NCI-H1417 treated with DMSO at 0.1 percent for 48 hours (cell line): ENCODE measurements at places on chromosomes 5 and 9.

- no peak for DNase-seq
Measured at GRCh38 chr9:14756291-14756690, 33.8 kb upstream of the CER1 start.

DNA sequence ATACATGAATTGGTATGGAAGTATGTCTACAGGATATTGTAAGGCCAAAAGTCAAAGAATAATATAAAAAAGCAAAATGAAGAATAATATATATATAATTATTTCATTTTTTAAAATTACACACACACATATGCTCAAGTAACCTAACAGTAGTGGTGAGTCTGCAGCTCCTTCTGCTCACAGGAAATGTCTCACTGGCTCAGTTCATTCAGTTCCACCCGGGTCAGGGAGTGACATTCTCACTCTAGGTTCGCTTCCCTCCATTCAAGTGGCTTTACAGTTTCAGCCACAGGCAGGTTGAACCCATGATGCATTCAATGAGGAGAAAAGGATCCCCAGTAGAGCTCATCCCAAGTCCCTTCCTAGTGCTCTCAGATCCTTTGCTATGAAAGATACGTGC, 90.8 kb downstream of the SUSD1 start:
- DNase-seq, result no peak

- DNase-seq, result no peak
Measured at GRCh38 chr9:86454701-86455615, 100.7 kb upstream of the TUT7 start.

- no peak for DNase-seq
Measured at GRCh38 chr9:3662671-3663070, 136.9 kb upstream of the RFX3 start.

- DNase-seq, result no peak
Measured at GRCh38 chr5:1180841-1181271, 20.5 kb upstream of the SLC6A19 start.

DNA sequence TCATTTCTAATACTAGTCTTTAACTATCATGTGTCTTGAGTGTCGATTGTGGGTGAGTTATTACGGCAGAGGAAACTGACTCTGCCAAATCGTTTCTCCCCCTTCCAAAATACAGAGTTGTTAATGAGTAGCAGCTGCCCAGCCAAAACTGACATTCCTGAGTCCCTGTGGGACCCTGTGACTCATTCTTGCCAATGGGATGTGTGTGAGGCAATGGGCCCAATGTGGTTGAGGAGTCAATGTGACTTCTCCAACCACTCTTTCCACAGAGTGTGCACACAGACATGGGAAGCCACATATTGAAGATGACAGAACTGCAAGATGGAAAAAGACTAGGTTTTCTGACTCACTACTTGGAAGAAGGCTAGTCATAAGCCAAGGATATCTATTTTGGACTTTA, 434.7 kb downstream of the DTWD2 start:
- DNase-seq, result no peak

DNA sequence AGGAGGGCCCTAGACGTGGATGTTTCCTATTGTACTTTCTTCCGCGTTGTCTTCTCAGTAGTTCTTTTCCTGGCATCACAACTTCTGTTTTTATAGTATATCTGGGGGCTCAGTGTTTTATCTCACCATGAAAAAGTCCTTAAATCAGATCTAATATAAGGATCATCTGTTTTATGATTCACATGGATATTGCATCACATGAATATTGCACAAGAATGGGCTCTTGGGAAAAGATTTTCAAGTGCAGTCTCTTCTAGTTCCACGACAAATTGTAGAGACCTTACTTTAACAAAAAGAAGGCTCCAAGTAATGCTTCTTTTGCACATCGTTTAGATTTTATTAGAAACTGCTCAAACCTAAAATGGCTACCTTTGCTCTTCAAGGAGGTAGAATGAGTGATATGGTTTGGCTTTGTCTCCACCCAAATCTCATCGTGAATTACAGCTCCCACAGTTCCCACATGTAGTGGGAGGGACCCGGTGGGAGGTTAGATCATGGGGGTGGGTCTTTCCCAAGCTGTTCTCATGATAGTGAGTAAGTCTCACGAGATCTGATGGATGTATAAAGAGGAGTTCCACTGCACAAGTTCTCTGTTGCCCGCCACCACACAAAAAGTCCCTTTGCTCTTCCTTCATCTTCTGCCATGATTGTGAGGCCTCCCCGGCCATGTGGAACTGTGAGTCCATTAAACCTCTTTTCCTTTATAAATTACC, 53.7 kb upstream of the FAM120A start:
- DNase-seq, result no peak

DNA sequence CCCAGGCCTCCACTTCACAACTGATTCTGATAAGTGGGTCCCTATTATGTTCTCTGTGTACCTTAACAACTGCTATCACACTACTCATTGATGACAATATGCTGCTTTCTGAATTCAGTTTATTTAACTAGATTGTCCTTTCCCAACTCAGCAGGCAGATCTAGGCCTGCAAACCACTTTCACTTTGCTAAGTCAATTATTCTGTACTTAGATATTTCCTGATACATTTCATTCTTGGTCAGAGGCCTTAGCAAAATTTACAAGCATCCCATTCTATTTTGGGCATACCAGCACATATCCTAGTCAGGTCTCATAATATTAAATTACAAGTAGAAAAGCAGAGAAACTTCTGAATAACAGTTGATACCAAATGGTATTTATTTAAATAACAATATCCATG, 235.7 kb upstream of the HAPLN1 start:
- DNase-seq, result no peak

DNA sequence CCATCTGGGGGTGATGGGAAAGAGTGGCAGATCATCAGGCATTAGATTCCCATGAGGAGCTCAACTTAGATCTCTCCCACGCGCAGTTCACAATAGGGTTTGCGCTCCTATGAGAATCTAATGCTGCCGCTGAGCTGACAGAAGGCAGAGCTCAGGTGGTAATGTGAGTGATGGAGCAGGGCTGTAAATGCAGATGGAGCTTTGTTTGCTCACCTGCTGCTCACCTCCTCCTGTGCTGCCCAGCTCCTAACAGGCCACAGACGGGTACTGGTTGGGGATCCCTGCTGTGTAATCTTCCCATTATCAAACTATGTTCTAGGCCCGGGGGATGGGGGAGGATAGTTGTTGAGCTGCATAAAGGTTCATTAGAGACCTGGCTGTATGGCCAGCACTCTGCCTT, 58.4 kb downstream of the UGCG start:
- DNase-seq, result peak; percentile 98

DNA sequence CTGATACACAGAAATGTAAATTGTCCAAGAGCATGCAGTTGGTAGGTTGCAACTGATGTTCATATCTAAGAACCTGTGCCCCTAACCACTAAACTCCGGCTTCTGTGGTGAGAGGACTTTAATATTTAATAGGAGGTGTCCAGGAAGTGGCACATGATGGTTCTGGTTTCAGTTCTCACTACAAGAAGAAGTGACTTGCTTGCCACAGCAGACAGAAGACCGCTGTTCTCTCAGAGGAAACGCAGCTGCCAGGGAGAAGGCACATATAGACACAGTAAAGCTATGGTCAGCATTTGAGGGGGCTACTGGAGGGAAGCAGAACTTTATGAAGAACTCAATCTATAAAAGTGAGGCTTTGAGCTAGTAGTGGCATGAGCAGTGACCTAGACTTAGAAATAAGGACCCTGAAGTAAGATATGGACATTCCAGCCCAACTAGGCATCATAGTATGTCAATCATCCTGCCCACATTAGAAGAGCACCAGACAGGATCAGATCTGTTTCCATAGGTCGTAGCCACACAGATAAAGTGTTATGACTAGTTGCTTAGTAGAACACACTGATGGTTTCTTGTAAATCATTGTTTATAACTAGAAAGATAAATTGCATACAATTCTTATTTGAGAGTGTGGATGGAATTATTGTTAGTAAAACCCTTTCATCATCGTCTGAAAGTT, 36.4 kb upstream of the DAB2 start:
- DNase-seq, result no peak

- no peak for DNase-seq
Measured at GRCh38 chr9:84340535-84340934, at the start of gene SLC28A3. SLC28A3 (minus strand) TSS chr9:84340758; CDS start chr9:84340633, 125 bp downstream.

- no peak for DNase-seq
Measured at GRCh38 chr5:72378639-72379289, 58.6 kb downstream of the PTCD2 start.

DNA sequence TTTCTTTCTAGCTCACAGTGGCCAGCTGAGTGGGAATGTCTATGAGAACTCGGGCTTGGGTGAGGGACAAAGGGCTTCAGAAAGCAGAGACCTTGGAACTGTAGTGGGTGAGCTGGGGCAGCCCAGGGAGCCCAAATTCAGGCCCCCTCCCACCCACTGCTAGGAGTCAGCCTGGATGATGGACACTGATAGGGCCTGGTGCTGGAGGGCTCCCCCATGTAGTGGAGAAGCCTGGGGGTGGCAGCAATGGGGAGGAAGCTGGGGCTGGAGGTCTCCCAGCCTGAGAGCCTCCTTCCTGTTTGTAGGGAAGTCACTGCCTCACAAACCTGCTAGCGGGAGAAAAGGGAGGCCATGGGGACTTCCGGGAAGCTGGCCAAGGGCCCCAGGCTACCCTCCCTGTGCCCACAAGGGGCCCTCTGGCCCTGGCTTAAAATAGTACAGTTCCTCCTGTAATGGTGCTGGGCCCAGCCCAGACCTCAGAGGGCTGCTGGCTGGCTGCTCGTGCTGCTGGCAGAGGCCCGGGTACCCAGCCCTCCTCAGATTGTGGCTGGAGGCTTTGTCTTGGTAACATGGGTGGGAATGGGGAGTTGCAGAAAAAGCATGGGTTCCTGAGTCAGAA, 6.3 kb upstream of the NR5A1 start:
- DNase-seq, result no peak
